ENCODE measurements at places on chromosomes 16 and 17.

GRCh38 chr16:53773881-53774280 is 69.9 kb downstream of the FTO start:
- DNase-seq, result no peak

- DNase-seq, result no peak
Measured at GRCh38 chr17:17351901-17352781, 49.0 kb downstream of the NT5M start.

DNA sequence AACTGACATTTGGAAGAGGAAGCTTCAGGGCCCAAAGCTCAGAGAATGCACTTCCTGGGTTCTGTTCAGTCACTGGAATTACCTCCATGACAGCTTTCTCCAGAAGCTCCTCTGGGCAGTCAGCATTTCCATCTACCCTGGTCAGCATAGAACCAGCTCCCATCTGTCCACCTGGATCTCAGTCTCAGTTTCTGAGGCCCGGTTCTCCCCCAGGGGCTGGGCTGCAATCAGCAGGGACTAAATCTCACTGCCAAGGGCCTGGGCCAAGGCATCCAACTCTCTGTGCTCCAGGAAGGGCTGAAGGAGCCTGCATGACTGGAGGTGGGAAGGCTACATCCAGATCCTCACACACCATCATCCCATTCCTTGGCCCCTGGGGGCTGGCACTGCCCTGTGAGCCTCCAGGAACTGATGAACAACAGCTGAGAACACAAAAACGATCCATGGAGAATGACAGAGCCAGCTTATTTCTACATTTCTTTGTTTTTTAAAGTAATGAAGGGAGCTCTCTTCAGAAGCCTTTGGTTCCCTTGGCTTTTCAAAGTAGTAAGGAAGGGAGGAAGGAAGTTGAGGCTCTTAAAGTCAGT is 66.3 kb upstream of the MRTFB start:
- DNase-seq, result no peak

DNA sequence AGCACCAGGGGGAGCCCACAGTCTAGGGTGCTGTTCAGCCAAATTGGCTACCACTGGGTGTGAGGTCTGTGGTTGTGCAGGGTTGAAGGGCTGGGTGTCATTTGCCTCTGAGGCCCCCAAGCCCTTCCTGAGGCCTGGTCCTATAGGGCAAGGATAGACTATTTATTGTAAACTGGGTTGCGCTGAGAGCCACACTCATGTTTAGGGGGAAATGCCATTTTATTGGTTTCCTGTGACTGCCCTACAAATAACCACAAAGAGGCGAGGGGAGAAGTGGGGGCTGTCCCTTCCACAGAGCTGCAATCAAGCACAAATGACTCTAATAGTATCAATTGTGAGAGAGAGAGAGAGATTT is 3.6 kb upstream of the ZCCHC14 start:
- DNase-seq, result no peak

DNA sequence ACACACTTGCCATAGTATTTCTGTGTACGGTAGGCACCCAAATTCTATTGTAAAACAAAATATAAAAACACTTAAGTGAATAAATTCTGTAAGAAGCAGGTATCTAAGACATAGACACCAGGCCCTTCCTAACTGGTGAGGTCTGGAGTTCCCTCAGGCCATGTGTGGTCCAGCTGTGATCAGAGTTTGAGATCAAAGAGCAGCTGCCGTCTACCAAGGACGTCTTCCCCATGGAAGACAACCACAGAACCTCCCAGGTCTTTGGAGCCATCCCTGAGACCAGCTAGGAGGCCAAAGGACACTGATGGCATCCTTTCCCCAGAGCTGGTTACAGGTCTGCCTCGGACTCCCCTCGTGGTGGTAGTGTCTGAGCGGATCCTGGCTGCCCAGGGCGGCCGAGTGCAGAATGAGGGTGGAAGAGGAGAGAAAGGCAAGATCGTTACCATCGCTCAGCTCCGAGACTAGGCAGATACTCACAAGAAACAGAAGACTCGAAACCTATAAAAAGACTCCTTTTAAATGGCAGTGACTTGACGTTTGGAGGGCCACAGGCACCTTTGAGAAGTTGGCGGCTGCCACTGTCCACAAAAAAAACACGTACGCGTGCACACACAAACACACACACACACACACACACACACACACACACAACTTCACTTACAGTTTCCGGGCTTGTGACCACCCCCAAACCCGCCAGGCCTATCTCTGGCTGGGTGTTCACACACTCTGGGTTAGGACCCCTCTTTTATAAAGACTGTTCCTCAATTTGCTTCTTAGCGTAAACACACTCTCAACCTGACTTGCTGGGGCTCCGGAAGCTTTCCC is 7.5 kb downstream of the TIMP2 start:
- no peak for DNase-seq

DNA sequence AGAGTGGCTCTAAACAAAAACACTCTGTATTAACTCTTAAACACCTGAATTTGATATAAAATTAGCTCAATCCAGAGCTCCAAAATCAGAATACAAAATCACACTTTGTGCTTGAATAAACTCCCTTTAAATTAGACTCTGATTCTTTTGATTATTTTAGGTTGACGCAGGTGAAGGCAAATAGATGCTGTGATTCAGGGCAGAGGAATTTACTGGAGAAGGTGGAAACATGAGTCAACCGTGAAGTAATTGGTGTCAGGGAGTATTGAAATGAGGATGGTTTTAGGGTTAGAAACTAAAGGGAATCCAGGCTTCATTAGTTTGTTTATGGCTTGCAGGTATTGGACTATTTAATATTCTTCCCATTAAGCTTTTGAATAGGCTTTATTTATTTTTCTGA is 37.1 kb upstream of the TEKT1 start:
- DNase-seq, result no peak

DNA sequence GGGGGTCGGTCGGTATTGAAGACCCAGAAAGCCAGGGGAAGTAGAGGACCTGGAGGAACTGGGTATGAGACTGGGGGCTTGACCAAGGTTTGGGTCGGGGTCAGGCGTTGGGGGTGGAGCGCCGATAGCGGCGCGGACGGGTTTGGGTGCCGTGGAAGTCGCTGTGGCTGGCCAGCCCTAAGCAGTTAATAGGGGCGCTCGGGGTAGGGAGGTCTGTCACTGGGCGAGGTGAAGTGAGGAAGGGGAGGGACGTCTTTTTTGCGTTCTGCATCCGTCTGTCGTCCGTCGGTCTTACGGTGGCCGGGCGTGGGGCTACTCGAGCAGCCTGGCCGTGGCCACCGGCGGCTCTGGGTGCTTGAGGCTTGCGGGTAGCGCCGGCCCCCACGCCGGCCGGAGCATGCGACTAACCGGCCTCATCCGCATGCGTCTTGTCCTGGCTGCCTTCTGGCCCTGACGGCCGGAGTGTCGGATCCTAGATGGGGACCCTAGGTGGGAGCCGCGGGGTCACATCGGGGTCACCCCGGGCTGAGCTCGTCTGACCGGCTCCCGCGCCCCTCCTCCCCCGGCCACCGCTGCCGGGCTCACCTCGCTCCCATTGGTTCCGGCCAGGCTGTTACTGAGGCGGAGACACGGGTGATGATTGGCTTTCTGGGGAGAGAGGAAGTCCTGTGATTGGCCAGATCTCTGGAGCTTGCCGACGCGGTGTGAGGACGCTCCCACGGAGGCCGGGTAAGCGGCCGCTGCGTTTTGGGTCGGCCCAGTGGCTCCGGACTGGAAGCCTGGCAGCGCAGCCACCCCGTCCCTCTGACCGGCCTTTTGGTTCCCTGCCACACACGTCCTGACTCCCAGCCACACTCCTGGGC is 10.3 kb upstream of the TMEM88 start:
- DNase-seq, result peak; percentile 96

DNA sequence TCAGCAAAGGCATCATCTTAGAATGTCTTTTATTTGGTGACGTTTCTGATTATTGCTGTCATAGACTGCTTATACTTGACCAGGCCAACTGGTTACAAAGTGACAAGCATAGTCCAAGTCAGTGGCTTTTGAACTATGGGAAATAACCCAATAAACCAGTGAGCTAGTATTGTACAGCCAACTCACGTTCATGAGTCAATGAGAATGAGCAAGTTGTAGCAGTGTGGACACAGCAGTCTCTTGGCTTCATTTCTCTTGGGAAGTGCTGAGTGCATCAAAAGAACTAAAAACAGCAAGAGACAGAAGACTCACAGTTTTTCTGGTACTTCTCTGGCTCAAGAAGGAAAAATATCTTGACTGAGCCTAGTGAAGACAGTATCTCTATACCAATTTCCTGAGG is 36.9 kb upstream of the CRISPLD2 start:
- DNase-seq, result no peak

DNA sequence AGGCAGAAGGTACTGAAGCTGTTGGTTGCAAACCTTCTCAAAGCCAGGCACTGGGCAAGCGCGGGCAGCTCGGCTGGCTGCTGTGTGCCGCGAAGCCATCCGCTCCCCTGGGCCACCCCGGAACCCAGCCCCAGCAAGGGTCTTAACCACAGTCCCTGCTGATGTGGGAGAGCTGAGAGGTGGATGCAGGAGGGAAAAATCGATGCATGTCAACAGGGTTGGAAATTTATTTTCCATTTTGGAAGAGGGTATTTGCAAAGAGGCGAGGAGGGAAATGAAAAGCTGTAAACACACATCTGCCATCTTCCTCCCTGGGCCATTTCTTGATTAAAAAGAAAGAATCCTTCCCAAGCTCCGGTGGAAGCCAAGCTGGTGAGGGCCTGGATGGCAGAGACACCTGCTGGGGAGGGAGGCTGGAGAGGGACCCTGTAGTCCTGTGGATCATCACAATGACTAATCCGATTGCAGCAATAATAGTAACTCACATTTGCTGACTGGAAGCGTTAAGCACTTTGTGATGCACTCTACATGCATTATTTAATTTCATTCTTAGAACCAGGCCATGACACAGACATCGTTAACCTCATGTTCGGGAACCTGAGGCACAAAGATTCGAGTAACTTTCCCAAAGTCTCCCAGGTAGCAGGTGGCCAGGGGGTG is 13.9 kb upstream of the TBX2 start:
- DNase-seq, result no peak

DNA sequence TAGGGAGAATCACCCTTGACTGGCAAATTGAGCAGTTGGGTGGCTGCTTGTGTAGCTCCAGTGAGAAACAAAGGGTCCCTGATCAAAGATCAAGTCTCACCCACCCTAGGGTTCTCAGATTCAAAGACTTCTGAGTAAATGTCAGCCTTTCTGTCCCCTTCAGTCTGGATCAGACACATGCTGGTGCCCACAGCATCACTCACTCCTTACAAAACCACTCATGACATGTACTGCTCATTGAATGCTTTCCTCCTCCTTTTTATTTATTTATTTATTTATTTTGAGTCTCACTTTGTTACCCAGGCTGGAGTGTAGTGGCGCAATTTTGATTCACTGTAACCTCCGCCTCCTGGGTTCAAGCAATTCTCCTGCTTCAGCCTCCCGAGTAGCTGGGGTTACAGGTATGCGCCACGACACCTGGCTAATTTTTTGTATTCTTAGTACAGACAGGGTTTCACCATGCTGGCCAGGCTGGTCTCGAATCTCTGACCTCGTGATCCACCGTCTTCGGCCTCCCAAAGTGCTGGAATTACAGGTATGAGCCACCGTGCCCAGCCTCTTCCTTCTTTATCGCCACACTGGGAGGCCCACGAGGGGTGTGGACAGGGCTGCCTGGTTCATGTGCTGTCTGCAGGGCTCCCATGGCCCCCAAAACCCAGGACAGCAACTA is 462.0 kb upstream of the MAF start:
- DNase-seq, result no peak

- no peak for DNase-seq
Measured at GRCh38 chr17:33596899-33597298, 303.8 kb upstream of the ASIC2 start.
